Psoas muscle (tissue), 8 donors: ENCODE measurements at places on chromosomes 11 and 22. TPM values are rescaled to one million over a fixed set of nuclear protein-coding genes. Genes with fewer than 3 reads are reported as not detected.

- DNase-seq: peak; percentile 56
- no peak overlapping the region for H3K4me3 ChIP-seq
- H3K27me3 ChIP-seq: no peaks in the 10 kb centered on the region
- H3K27ac ChIP-seq: no peak overlapping the region
- H3K4me1 ChIP-seq: peaks cover 11% of the 10 kb centered on the region
- H3K36me3 ChIP-seq: no peaks in the 10 kb centered on the region
Measured at GRCh38 chr11:73795925-73796632, 8.4 kb downstream of the MRPL48 start.

GRCh38 chr11:3667149-3668035, 3.8 kb downstream of the CHRNA10 start:
- H3K27ac ChIP-seq: no peak overlapping the region
- H3K27me3 ChIP-seq: no peaks in the 10 kb centered on the region

The NXPE2 gene
- total RNA-seq: 0.30 TPM

GRCh38 chr11:94926698-94927237, 46.6 kb downstream of the CWC15 start:
- peaks cover 20% of the 10 kb centered on the region for H3K4me1 ChIP-seq
- DNase-seq: peak; percentile 89
- H3K27me3 ChIP-seq: no peaks in the 10 kb centered on the region
- peak overlapping the region; percentile 37 for H3K27ac ChIP-seq
- H3K36me3 ChIP-seq: no peaks in the 10 kb centered on the region

The OMP gene
- total RNA-seq: not detected

The GUCY1A2 gene
- 18.5 TPM for total RNA-seq

GRCh38 chr11:12019337-12019736, 10.9 kb upstream of the DKK3 start:
- no peaks in the 10 kb centered on the region for H3K27me3 ChIP-seq
- no peak for DNase-seq
- H3K36me3 ChIP-seq: no peaks in the 10 kb centered on the region
- H3K4me1 ChIP-seq: no peaks in the 10 kb centered on the region
- H3K27ac ChIP-seq: no peak overlapping the region

GRCh38 chr22:34526681-34527080, 539.3 kb upstream of the ISX start:
- no peak overlapping the region for H3K27ac ChIP-seq
- H3K27me3 ChIP-seq: no peaks in the 10 kb centered on the region
- no peaks in the 10 kb centered on the region for H3K4me1 ChIP-seq
- no peak overlapping the region for H3K4me3 ChIP-seq

The RFPL3 gene
- not detected for total RNA-seq

GRCh38 chr11:23730307-23730998, 766.4 kb upstream of the LUZP2 start:
- H3K27ac ChIP-seq: no peak overlapping the region
- DNase-seq: no peak
- H3K4me3 ChIP-seq: no peak overlapping the region
- H3K36me3 ChIP-seq: no peaks in the 10 kb centered on the region
- H3K4me1 ChIP-seq: no peaks in the 10 kb centered on the region

The MS4A3 gene
- total RNA-seq: not detected

The TSKU gene
- total RNA-seq: 11.4 TPM

- no peak overlapping the region for H3K27ac ChIP-seq
- H3K36me3 ChIP-seq: no peaks in the 10 kb centered on the region
- H3K4me1 ChIP-seq: no peaks in the 10 kb centered on the region
Measured at GRCh38 chr11:88469561-88470225, 132.2 kb upstream of the CTSC start.

The MB gene
- 8,028 TPM for total RNA-seq

GRCh38 chr22:49934160-49934890, 15.9 kb downstream of the CRELD2 start:
- peak overlapping the region; percentile 73 for H3K4me3 ChIP-seq
- H3K27me3 ChIP-seq: no peaks in the 10 kb centered on the region
- H3K36me3 ChIP-seq: no peaks in the 10 kb centered on the region
- peak overlapping the region; percentile 95 for H3K27ac ChIP-seq
- DNase-seq: peak; percentile 81

The APOL1 gene
- 16.3 TPM for total RNA-seq

GRCh38 chr11:78351979-78352841, 65.4 kb downstream of the GAB2 start:
- H3K4me3 ChIP-seq: no peak overlapping the region
- DNase-seq: no peak
- no peaks in the 10 kb centered on the region for H3K27me3 ChIP-seq
- H3K36me3 ChIP-seq: no peaks in the 10 kb centered on the region

DNA sequence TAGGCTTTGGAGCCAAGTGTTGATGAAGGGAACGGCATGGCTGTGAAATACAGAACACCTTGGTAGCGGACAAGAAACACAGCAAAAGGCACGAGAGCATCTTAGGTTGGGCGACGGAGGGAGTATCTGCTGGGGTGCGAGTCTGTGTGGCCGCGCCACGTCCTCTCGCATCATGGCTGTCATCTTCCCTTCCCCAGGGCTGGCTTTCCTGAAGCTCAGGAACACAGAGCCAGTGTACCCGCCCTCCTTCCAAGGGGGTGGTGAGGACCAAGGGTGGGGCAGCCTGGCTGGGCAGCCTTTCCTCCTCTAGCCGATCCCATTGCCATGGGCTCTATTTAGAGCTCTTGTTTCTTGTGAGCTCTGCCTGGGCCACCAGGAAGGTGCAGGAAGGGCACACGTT, 154.4 kb downstream of the FEZ1 start:
- peaks cover 25% of the 10 kb centered on the region for H3K4me1 ChIP-seq
- H3K4me3 ChIP-seq: no peak overlapping the region
- H3K27ac ChIP-seq: no peak overlapping the region
- H3K27me3 ChIP-seq: no peaks in the 10 kb centered on the region
- peaks cover 3% of the 10 kb centered on the region for H3K36me3 ChIP-seq
- no peak for DNase-seq

GRCh38 chr11:16982256-16982671, 31.9 kb downstream of the PLEKHA7 start:
- no peaks in the 10 kb centered on the region for H3K4me1 ChIP-seq
- no peaks in the 10 kb centered on the region for H3K36me3 ChIP-seq

DNA sequence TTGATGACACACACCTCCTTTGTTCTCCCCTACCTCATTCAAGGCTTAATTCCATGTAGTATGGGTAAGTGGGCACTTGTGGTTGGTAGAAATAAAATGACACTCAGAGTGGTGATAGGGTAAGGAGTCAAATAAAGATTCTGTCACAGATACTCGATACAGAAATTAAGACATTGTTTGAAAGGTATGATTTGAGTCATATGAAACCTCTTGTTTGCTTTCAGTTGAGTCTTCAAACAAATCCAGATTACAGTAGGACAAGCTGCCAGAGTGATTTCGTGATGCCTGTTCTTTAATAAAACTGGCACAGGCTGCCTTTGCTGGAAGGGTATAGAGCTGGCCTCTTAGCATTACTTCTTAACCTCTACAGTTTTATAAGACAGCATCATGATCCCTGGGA, 182.4 kb downstream of the SPON1 start:
- H3K4me1 ChIP-seq: no peaks in the 10 kb centered on the region
- no peak overlapping the region for H3K4me3 ChIP-seq
- DNase-seq: no peak
- no peak overlapping the region for H3K27ac ChIP-seq
- H3K36me3 ChIP-seq: no peaks in the 10 kb centered on the region

GRCh38 chr11:7609015-7609414, 64.3 kb downstream of the CYB5R2 start:
- no peaks in the 10 kb centered on the region for H3K27me3 ChIP-seq
- peaks cover 29% of the 10 kb centered on the region for H3K4me1 ChIP-seq
- no peak overlapping the region for H3K27ac ChIP-seq
- DNase-seq: no peak
- no peaks in the 10 kb centered on the region for H3K36me3 ChIP-seq

The CDC42BPG gene
- 0.08 TPM for total RNA-seq

GRCh38 chr11:7578276-7578955, 64.6 kb downstream of the PPFIBP2 start:
- H3K4me3 ChIP-seq: peak overlapping the region; percentile 64
- H3K27ac ChIP-seq: peak overlapping the region; percentile 90
- DNase-seq: no peak
- H3K36me3 ChIP-seq: no peaks in the 10 kb centered on the region
- H3K4me1 ChIP-seq: peaks cover 82% of the 10 kb centered on the region
- H3K27me3 ChIP-seq: no peaks in the 10 kb centered on the region

DNA sequence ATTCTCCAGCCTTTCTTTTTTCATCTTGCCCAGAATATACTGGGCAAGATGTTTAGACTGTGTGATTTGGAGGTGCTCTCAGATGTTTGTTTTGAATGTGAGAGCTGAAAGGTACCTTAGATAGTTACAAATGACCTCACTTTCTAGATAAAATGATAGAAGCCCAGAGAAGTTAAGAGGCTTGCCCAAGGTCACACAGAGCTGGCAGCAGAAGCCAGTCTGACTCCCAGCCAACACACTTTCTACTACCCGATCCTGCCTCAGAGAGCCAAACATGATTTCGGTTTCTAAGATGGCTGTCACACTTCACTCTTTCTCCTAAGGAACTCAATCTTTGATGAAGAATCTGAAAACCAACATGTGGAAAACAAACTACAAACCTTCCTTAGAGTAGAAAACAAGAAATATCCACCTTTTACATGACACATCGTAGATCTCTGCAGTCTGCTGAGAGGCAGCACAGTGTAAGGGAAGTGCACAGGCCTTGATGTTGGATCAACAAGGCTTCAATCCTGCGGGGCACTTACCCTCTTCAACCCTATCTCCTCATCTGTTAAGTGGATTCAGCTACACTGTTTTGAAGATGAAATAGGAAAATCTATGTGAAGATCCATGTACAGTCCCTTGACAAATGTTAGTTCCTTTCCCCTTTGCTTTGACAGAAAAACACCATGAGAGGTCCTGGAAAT, 58.6 kb downstream of the SYTL2 start:
- DNase-seq: no peak
- no peaks in the 10 kb centered on the region for H3K27me3 ChIP-seq
- H3K27ac ChIP-seq: no peak overlapping the region
- H3K4me3 ChIP-seq: no peak overlapping the region
- no peaks in the 10 kb centered on the region for H3K4me1 ChIP-seq

DNA sequence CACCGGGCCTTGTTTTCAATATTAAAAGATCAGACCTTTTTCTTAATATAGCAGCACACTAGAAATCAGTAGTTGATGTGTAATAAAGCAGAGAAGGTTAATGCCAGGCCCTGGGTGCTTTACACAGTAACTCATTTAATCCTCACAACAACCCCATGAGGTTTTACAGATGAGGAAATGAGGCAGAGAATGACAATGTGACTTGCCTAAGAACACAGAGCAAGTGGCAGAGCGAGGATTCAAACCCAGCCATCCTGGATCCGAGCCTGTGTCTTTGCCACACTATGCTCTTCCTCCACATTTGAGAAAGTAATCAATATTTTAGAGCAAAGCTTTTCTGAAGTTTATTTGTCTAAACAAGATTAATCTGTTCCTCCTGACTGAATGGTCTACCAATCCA, 7.2 kb downstream of the JAML start:
- DNase-seq: no peak
- no peaks in the 10 kb centered on the region for H3K36me3 ChIP-seq
- H3K27me3 ChIP-seq: peaks cover 4% of the 10 kb centered on the region
- no peak overlapping the region for H3K27ac ChIP-seq
- H3K4me3 ChIP-seq: no peak overlapping the region

The POGLUT3 gene
- 4.3 TPM for total RNA-seq

- no peak overlapping the region for H3K27ac ChIP-seq
- DNase-seq: no peak
- H3K27me3 ChIP-seq: peaks cover 2% of the 10 kb centered on the region
- H3K36me3 ChIP-seq: no peaks in the 10 kb centered on the region
- no peak overlapping the region for H3K4me3 ChIP-seq
Measured at GRCh38 chr11:79393362-79394043, 47.3 kb downstream of the TENM4 start.

DNA sequence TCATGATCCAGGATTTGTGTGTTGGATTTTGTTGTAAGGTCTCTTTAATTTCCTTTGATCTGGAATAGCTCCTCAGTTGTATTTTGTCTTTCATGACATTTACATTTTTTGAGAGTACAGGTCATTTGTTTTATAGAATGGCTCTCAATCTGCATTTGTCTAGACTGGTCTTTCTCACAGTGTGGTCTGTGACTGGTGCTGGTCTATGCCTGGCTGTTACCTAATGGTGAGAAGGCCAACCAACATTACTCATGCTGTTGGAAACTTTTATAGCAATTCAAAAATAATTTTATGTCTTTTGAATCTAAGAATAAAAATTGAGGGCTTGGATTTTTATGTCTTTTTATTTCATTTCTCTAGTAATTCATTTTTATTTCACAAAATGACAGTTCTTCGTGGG, 3.9 kb upstream of the NCR3LG1 start:
- peaks cover 6% of the 10 kb centered on the region for H3K4me1 ChIP-seq
- no peaks in the 10 kb centered on the region for H3K36me3 ChIP-seq
- no peaks in the 10 kb centered on the region for H3K27me3 ChIP-seq
- H3K27ac ChIP-seq: no peak overlapping the region
- no peak for DNase-seq

- H3K27ac ChIP-seq: no peak overlapping the region
- H3K27me3 ChIP-seq: peaks cover 40% of the 10 kb centered on the region
- H3K4me1 ChIP-seq: no peaks in the 10 kb centered on the region
- peak; percentile 12 for DNase-seq
- no peaks in the 10 kb centered on the region for H3K36me3 ChIP-seq
- no peak overlapping the region for H3K4me3 ChIP-seq
Measured at GRCh38 chr22:44594951-44595350, 96.9 kb upstream of the RTL6 start.

DNA sequence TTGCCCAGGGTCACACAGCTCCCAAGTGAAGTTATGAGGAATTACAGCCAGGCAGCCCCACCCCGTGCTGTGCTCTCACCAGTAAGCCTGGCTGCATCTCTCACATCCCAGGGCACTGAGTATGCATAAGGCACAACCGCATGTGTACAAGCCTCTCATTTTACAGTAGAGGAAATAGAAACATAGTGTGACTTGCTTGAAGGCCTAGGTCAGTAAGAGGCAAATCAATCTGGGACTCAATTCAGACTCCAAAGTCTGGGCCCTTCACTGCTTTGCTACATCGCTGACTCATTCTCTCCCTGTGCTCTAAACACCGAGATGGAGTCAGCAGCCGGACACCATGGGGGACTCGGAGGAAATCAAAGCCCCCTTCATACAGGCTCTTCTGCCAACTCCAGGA, 7.9 kb downstream of the ABTB2 start:
- H3K4me3 ChIP-seq: no peak overlapping the region
- peak overlapping the region; percentile 83 for H3K27ac ChIP-seq
- DNase-seq: no peak
- H3K36me3 ChIP-seq: no peaks in the 10 kb centered on the region
- peaks cover 70% of the 10 kb centered on the region for H3K4me1 ChIP-seq
- H3K27me3 ChIP-seq: no peaks in the 10 kb centered on the region
